Immature natural killer cell (primary cell): ENCODE measurements at places on chromosomes 11 and 22. TPM values are rescaled to one million over a fixed set of nuclear protein-coding genes. Genes with fewer than 3 reads are reported as not detected.

The MYBPC3 gene
- not detected for polyA plus RNA-seq

The RPL3 gene
- polyA plus RNA-seq = 2,618 TPM

The APOBEC3H gene
- polyA plus RNA-seq = 22.2 TPM

The PAX6 gene
- polyA plus RNA-seq = not detected

The SVIP gene
- polyA plus RNA-seq = 25.4 TPM

The WNT11 gene
- polyA plus RNA-seq = 2.4 TPM

The RGL4 gene
- polyA plus RNA-seq = 42.8 TPM

The ANO1 gene
- polyA plus RNA-seq = not detected

The C11orf87 gene
- polyA plus RNA-seq = not detected

The ART1 gene
- polyA plus RNA-seq = not detected

The ZNHIT2 gene
- polyA plus RNA-seq = 25.8 TPM
